ENCODE measurements at places on chromosomes 1 and 21.
A peak's percentile ranks its signal among the peaks of the same experiment; 100 is the strongest.

DNA sequence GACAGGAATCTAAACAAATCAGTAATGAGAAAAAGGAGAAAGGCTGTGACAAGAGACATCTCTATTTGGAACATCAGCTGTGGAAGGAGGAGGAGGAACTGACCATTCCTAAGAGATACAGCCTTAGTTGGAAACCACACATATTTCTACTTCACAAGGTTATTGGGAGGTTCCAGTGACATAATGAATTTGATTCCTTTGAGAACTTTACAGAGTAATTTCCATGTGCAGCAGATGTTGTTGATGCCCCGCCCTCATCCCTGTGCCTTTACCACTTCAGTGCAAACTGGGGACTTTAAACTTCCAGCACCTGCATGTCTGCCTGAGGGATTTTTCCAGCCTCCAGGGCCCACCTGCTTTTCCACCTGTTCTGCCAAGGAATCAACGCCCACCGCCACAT lies 9.3 kb upstream of the ST6GALNAC5 start:
- DNase-seq = no peak

- no peak for DNase-seq
Measured at GRCh38 chr21:34122047-34122446, 48.7 kb downstream of the MRPS6 start.

- peak; percentile 17 for DNase-seq
Measured at GRCh38 chr1:119582801-119583200, 65.3 kb downstream of the ZNF697 start.

GRCh38 chr1:231177936-231178335 lies 16.1 kb downstream of the TRIM67 start:
- DNase-seq = no peak

- no peak for DNase-seq
Measured at GRCh38 chr1:47228644-47229030, 3.4 kb downstream of the TAL1 start.

- DNase-seq = no peak
Measured at GRCh38 chr1:246765521-246765920, 41.3 kb downstream of the SCCPDH start.

DNA sequence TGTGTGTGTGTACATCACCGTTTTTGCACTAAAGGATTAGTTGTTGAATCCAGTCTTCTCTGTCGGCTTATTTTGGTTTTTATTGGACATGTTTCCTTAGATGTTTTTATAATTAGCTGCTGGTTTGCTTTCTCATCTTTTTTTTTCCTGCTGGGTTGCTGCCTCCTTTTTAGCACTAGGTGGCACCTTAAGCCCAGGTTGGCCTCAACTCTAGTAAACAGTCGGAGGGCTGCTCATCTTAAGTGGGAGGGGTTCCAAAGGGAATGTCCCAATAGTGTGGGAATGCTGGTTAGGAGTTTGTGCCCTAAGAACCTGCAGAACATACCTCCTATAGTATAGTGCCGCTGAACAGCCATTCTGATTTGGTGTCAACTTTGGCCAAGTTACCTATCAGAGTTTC lies 570.1 kb upstream of the CXADR start:
- DNase-seq = no peak

DNA sequence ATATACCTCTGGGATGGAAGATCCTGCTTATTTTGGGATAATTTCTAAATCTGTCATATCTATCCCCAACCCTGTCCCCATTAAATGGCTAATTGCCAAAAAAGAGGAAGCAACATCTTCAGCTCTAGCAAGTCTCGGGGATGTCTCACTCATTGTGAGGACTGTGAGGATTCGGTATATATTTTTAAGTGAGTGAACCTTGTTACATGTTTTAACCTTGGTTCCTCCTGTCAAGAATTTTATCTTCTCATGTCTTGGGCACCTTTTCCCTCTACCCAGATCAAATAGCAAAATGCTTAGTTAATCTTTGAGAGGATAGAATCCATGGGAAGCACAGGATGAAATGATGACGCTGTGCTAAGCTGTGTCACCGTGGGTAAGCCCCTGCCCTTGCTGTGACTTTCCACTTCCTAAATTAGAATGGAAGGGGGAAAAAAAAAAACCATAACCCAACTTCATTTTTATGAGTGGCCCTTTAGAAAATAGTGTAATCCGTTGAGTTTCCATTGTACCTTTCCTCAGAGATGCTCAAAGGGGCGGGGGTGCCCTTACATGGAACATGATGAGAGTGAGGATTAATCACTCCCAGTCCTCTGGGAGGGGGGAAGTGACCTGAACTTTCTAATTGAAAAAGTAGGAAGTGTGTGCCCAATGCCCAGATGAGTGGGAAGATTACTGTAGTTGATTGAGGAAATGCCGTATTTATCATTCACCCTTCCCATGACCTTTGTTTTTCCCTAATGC lies 7.6 kb downstream of the ATP1A1 start:
- no peak for DNase-seq

GRCh38 chr1:69413129-69413528 lies 154.6 kb upstream of the LRRC7 start:
- DNase-seq = no peak

- no peak for DNase-seq
Measured at GRCh38 chr1:30033256-30034104, 689.9 kb downstream of the MATN1 start.

DNA sequence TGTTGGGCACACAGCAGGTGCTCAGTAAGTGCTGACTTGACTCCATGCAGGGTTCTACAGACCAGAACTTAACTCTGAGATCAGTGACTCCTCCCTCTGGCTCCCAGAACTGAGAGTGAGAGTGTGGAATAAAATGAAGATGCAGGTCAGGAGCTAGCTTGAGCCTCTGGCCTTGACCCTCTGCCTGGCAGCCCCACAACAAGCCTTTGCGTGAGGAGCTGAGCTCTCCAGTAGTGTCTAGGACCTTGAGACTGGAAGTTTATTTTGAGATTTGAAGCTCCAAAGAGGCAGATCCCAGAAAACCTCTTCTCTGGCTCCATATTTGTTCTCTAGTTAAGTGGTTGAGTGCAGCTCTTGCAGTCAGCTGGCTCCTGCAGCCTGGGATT lies 3.4 kb upstream of the WNT2B start:
- no peak for DNase-seq

DNA sequence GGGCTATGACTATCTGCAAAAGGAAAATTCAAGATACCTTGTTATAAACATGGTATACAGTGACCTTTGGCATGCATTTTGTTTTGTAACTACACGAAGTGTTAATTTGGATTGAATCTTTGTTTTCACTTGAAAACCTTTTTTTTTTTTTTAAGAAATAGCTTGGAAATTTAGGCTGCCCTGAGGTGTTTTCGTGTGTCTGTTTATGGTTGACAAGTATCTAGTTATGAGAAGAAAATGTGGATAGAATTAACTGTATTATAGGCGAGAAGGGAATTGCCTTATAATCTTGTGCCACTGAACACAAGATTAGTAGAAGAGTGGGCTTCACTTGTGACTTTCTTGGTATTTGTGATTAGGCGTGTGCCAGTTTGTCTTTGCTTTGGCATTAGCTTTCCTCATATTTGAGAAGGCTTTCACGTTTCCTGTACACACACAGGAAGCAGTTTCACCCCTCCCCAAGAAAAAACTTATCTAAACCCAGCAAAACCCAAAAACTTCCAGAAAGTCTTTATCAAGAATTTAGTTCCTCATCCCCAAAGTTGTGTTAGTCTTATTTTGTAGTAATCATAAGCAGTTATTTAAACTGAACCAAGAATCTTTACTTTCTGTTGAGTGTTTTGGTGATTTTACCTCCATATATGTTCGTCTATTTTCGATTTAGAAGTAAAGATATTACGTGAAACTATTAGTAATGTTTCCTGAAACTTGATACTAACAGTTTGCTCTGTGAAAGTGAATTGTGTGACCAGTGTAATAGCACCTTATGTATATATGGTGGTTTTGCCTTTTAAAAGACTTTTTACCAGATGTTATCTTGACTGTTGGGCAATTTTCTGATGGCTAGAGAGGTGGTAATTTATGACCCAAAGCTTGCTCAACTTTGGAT lies 3.8 kb downstream of the DYRK1A start:
- no peak for DNase-seq

GRCh38 chr21:35905963-35906345 lies 154.4 kb downstream of the SETD4 start:
- DNase-seq = no peak

- DNase-seq = no peak
Measured at GRCh38 chr21:34974162-34974981, 74.7 kb downstream of the RUNX1 start.

GRCh38 chr1:17466359-17466758 lies 26.9 kb upstream of the RCC2 start:
- no peak for DNase-seq

DNA sequence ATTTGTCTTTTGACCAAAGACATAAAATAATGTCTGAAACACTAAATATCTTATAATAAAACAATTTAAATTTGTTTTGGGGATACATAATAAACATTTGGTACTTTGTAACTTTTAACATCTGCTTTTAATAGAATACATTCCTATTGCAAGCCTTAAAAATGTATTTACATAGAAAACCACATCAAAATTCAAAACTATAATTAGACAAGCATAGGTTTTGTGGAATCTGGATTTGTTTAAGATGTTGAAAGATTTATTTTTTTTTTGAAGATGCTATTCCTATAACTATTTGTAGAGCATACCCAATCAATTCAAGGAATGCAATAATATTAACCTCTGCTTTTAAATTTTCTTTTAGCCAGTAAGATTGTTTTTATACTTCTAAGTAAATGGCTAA lies 125.7 kb downstream of the FMN2 start:
- DNase-seq = no peak

GRCh38 chr1:8424539-8425116 lies 106.7 kb downstream of the SLC45A1 start:
- peak; percentile 37 for DNase-seq

- DNase-seq = no peak
Measured at GRCh38 chr21:35945089-35945671, 115.1 kb downstream of the SETD4 start.

DNA sequence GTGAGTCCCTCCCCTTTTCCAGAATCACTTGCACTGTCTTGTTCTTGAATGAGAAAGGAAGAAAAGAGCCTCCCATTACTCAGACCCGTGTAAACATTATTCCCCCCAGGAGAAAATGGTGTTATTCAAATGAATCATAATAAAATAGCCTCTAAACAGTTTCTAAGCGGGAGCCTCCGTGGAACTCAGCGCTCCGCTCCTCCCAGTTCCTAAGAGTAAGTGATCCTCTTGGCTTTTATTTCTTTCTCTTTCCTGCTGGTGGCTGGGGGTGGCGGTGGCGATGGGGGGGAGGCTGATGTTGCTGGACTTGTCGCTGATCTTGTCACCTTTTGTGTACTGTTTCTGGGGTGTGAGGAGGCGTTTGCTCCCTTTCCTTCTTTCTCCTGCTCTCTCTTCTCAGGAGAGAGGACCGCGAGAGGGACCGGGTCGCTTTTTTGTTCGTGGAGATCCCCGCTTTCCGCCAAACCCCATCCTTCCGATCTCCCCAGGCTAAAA lies 781 bp downstream of the PROX1 start:
- DNase-seq = no peak

GRCh38 chr1:181081395-181081794 lies 7.1 kb upstream of the IER5 start:
- no peak for DNase-seq

DNA sequence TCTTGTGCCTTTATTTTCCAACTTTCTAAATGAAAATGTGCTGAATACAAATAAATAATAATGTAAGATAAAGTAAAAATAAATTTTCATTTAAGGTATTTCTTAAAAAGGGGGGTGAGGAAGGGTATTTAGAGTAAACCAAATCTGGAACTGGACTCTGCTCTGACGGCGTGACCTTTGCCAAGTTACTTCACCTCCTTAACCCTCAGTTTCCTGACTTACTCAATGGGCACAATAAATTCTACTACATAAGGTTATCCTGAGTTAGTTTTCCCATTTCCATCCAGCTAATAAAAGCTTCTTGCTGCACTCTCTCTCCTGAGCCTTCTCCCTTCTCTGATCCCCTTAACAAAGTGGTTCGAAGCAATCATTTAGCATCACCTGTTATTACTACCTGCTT lies 93.9 kb downstream of the NID1 start:
- no peak for DNase-seq

DNA sequence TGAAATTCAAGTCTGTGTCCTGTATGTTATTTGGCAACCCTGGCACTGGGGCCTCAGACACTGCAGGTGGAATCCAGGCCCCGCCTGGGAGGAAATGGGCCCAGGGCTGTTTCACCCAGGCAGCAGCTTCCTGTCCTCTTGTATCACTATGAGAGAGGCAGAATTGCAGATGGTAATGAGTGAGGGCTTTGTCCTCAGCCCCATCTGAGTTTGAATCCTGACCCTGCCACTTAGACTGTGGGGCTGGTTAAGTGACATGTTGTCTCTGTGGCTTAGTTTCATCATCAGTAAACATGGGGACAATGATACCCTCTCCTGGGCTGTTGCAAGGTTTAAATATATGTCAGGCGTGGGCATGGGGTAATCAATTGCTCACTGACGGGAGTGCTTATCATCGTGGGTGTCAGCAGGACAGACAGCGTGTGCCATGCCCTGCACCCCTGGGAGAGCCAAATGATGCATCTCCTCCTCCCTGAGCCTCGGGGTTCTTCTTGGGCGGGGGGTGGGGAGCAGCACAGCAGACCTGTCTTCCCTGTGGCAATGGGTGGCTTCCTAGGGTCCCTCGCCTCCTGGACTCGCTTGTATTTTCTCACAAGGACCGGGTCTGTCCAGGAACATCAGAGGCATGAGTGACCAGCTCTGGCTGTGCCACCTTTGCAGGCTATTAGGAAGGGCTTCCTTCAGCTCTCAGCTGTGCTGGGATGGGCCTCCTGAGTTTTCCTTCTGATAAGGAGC lies 42.1 kb downstream of the ARHGEF10L start:
- DNase-seq = no peak

DNA sequence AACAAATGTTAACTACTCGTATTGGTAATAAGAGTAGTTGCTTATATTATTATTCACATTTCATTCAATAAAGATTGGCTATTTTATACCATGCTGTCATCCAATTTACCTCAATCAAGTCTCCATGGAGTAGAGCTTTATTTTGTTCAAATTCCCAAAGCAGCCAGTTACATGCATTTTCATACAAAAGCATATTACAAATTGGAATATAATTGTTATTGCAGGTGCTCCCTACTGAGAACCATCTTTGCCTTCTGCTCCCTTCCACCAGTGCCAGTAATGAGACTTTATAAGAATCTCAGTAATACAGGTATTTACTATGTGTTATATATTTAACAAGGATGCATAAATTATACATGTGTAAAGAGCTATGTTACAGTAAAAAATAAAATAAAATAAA lies 54.2 kb downstream of the FOXJ3 start:
- DNase-seq = no peak

Data from NCI-H1436 (cell line).